ENCODE measurements at places on chromosomes 5 and 9. TPM values are rescaled to one million over a fixed set of nuclear protein-coding genes. Genes with fewer than 3 reads are reported as not detected.

The XRCC4 gene
- 13.4 TPM for total RNA-seq

The MRRF gene
- 47.7 TPM for total RNA-seq

The CCL27 gene
- 1.4 TPM for total RNA-seq

The HTR1A gene
- not detected for total RNA-seq

- peaks cover 6% of the 10 kb centered on the region for H3K27me3 ChIP-seq
- H3K4me1 ChIP-seq, result peaks cover 7% of the 10 kb centered on the region
- no peaks in the 10 kb centered on the region for H3K36me3 ChIP-seq
- no peak overlapping the region for H3K4me3 ChIP-seq
These were observed 122.2 kb downstream of the CEMIP2 start for GRCh38 chr9:71646131-71646530.

DNA sequence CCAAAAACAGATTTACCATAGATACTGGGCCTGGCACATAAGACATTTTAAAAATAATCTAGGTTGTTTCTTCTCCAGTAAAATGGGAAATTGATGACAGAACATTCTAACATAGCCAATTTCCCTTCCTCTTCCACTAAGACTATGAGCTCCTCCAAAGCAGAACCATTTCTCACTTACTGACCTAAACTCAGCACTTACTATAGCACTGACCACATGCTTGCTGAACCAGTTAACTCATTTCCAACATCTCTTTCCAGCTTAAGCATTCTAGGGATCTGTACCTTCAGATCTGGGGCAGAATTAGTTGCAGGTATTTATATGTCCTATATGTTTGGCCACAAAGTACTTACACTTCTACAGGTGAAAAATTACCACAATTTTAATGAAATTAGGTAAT is 58.9 kb downstream of the TTC39B start:
- no peaks in the 10 kb centered on the region for H3K36me3 ChIP-seq
- DNase-seq, result no peak
- no peaks in the 10 kb centered on the region for H3K27me3 ChIP-seq
- H3K4me1 ChIP-seq, result peaks cover 34% of the 10 kb centered on the region

DNA sequence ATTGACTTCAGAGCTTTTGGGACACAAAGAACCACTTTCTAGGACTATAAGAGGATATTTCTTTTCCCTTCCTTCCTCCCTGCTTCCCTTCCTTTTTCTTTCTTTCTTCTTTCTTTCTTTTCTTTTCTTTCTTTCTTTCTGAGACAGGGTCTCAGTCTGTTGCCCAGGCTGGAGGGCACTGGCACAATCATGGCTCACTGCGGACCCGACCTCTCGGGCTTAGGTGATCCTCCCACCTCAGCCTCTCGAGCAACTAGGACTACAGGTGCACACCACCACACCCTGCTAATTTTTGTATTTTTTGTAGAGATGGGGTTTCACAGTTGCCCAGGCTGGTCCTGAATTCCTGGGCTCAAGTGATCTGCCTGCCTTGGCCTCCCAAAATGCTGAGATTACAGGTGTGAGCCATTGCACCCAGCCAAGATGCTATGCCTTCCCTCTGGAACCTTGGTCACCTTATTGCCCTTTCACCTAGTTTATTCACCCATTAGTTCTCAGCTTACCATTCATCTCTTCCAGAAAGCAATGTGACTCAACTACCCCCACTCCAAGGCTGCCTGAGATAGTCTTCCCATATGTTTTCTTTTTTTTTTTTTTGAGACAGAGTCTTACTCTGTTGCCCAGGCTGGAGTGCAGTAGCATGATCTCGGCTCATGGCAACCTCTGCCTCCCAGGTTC is 10.1 kb downstream of the PLIN2 start:
- peaks cover 28% of the 10 kb centered on the region for H3K36me3 ChIP-seq
- no peak for DNase-seq
- H3K27me3 ChIP-seq, result no peaks in the 10 kb centered on the region
- peak overlapping the region; percentile 73 for H3K27ac ChIP-seq
- peaks cover 5% of the 10 kb centered on the region for H3K4me1 ChIP-seq

- H3K27me3 ChIP-seq, result peaks cover 49% of the 10 kb centered on the region
- no peak overlapping the region for H3K4me3 ChIP-seq
- no peak overlapping the region for H3K27ac ChIP-seq
- peaks cover 6% of the 10 kb centered on the region for H3K36me3 ChIP-seq
These were observed 229.3 kb downstream of the PCSK1 start for GRCh38 chr5:96203761-96204160.

Measured in activated T-cell treated with anti-CD3 and anti-CD28 coated beads, Interleukin-2, amount 50 U/mL, for 72 hours (primary cell).